ENCODE measurements at places on chromosomes 11 and 22.

GRCh38 chr22:45632791-45633515 is 38.7 kb upstream of the ATXN10 start:
- DNase-seq: no peak

DNA sequence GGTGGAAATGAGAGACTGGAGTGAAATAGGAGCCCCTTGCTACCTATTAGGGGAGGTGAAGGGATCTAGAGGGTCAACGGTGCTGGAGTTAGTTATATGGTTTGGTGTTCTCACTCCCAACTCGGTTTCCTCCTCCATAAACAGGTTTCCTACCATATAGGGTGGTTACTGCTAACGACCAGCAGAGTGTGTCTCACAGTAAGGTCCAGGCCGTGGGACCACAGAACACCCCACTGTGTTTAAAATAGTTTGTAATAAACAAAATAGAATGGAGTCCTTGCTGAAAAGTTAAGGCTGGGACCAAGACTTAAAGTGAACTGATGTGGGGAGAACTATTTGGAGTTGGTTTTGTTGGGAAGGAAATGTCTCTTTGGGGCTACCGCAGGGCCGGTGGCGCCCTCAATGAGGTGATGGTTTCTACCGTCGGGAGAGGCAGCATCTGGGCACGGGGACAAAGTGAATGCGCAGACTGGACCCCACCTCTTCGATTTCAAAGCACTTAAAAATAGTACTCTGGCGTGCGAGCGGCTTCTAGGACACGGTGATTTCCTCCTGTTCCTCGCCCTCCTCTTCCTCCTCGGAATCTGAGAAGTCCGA is 4.5 kb downstream of the DBX1 start:
- DNase-seq: no peak

- DNase-seq: no peak
Measured at GRCh38 chr22:32531228-32531627, 56.6 kb downstream of the FBXO7 start.

DNA sequence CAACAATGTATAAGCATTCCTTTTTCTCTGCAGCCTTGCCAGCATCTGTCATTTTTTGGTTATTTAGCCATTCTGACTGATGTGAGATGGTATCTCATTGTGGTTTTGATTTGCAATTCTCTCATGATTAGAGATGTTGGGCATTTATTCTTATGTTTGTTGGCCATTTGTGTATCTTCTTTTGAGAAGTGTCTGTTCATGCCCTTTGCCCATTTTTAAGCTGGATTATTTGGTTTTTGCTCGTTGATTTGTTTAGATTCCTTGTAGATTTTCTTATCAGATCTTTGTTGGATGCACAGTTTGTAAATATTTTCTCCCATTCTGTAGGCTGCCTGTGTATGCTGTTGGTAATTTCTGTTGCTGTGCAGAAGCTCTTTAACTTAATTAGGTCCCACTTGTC is 259.6 kb upstream of the SESN3 start:
- no peak for DNase-seq

GRCh38 chr11:14725150-14725549 is 81.5 kb downstream of the PDE3B start:
- DNase-seq: no peak

- no peak for DNase-seq
Measured at GRCh38 chr11:111335549-111335948, 37.2 kb downstream of the POU2AF3 start.

DNA sequence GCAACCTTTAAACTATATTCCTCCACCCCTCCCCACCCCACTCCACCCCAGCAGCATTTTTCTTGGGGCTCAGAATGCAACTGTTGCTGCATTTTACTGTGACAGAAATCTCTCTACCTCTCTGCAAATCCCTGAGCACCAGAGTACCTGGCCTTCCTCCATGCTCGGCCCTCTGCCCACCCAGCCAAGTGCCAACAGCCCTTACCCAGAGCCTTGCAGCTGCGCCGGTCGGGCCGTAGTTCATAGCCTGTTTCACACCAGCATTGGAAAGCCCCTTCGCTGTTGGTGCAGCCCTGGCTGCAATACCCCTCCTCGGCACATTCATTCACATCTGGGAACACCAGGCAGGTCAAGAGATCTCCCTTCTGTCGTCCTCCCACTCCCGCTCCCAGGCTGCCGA is 23.4 kb downstream of the LRP4 start:
- DNase-seq: no peak

DNA sequence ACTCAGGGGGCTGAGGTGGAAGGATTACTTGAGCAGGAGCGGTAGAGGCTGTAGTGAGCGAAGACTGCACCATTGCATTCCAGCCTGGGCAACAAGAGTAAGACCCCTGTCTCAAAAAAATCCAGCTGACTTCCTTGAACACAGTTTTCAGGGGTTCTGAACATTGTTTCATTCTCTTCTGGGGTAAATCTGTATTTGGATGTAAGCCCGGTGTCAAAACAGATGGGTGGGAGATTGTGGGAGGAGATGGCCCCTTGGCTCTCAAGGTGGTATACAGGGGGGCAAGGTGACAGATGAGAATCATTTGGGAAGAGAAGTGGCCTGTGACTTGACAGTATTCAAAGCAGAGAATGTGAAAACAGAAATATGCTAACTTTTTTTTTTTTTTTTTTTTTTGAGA is 4.8 kb downstream of the ESAM start:
- DNase-seq: no peak

- DNase-seq: no peak
Measured at GRCh38 chr11:69052343-69053168, 3.8 kb downstream of the TPCN2 start.

GRCh38 chr22:19723232-19723982 is at the start of gene GP1BB:
Gene GP1BB, plus strand, starts transcription at chr22:19723539. Its CDS starts 31 bp downstream, at chr22:19723570.
- DNase-seq: no peak

DNA sequence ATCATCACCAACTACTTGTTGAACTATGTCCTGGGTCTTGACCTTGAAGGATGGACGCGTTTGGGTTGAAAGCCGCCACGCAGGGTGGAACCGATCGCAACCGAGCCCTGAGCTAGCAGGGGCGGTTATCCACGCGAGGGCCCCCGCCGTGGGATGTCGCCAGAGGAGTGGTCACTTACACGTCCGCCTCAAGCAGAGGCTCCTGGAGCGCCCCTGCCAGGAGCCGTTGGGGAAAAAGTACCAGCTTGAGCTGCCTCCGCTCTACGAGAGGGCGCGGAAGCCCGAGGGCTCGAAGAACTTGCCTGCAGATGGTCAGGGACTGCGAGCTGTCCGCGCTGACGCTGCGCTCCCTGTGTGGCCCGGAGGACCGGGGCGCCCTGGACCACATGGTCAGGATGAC is 100.7 kb upstream of the OR4C13 start:
- DNase-seq: no peak

- DNase-seq: no peak
Measured at GRCh38 chr11:70636659-70637058, 238.3 kb downstream of the CTTN start.

- no peak for DNase-seq
Measured at GRCh38 chr11:117345039-117345438, 17.4 kb downstream of the CEP164 start.

- no peak for DNase-seq
Measured at GRCh38 chr22:49235463-49236300, 592.0 kb downstream of the BRD1 start.

DNA sequence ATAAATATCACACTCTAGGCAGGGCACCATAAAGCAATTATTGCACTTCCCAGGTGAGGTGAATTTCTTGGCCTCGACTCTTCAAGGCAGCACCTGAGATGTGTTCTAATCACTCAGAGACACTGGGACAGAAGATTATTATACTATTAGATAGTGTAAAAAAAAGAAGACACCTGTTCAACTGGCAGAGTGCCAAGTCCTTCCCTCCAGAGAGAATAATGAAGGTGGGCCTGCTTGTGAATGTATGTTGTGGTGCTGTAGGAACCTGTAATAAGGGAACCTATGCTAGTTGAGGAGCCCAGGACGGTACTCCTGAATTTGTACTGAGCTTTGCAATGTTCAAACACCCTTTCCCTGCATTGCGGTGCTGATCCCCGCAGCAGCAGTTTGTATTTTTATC is 107.5 kb downstream of the NXPE2 start:
- DNase-seq: no peak

GRCh38 chr11:70314730-70315129 is 44.2 kb downstream of the PPFIA1 start:
- DNase-seq: no peak

- DNase-seq: no peak
Measured at GRCh38 chr11:95163106-95163505, 67.9 kb downstream of the SESN3 start.

DNA sequence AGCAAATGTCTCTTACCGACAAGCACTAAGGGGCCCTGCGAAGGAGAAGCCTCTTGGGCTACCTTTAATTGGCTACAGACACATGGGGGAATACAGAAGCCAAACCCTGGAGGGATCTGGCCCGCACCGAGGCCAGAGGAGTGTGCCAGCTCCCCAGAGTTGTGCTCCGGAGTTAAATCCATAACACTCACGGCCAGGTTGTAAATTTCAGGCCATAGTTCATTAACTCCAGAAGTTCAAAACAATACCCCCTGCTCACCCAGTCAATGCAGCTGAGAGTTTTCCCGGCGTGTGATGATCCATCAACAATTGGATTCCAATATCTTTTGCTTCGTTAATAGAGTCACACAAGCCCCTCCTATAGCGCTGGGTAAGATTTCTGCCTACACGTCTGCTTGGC is 371.5 kb downstream of the NXPE2 start:
- DNase-seq: no peak

- DNase-seq: no peak
Measured at GRCh38 chr11:125947419-125948277, 1.8 kb downstream of the VSIG10L2 start.

DNA sequence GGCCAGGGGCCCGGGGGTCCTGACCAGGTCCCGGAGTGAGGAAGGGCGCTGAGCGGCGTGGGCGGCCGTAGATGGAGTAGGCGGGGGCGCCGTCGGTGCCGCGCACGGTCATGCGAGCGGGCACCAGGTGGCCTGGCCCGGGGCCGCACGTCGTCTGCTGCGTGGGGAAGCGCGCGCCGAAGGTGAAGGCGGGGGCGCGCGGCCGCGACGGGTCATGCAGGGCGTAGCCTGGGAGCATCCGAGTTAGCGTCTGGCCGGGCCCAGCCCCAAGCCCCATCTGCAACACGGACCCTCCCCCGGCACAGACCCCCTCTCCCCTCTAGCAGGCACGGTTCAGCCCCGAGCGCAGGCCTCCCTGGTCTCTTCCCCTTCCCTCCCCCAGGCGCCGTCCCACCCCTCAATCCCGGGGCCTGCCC is 1.7 kb upstream of the TYMP start:
- no peak for DNase-seq

GRCh38 chr11:12161603-12162350 is 51.4 kb downstream of the MICAL2 start:
- no peak for DNase-seq

DNA sequence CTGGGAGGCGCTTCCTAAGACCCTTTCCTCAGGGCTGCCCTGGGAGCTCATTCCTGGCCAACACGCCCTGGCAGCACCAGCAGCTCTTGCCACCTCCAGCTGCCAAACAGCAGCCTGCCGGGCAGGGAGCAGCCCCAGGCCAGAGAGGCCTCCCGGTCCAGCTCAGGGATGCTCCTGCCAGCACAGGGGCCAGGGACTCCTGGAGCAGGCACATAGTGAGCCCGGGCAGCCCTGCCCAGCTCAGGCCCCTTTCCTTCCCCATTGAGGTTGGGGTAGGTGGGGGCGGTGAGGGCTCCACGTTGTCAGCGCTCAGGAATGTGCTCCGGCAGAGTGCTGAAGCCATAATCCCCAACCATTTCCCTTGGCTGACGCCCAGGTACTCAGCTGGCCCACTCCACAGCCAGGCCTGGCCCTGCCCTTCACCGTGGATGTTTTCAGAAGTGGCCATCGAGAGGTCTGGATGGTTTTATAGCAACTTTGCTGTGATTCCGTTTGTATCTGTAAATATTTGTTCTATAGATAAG is 7.6 kb downstream of the SLC39A13 start:
- DNase-seq: no peak

DNA sequence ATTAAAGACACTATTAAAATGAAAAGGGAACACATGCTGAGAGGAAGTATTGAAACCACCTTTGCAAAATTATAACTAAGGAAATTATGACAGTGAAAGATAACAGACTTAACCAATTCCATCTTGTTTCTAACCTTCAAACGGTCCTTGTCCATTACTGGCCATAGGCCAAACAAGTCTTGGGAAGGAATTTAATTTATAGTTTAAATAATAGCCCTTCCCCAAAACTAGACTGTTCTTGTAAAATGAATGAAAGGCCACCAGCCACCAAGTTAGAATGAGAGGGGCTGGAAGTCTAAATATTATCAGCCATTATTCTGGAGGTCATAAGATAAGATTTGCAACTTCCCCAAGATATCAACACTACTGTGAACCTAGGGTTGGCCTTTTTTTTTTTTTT is 1.8 kb upstream of the TALDO1 start:
- no peak for DNase-seq

DNA sequence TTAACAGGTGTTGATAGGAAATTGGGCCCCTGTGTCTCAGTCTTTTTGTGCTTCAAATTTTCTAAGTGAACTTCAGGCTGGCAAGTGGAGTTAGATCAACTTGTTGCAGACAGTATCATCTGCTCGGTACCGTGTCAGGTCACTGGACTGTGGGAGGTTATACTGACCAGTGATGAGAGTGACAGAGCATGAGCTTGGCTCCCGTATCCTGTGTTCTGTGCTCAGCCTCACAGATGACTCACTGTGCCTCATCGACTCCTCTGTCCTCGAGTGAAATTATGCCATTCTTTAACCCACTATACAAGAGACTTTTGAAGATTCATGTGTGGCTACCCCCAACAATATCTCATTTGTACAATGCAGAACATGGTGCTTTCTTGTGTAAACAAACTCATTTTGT is 7.9 kb downstream of the GRAP2 start:
- DNase-seq: no peak

DNA sequence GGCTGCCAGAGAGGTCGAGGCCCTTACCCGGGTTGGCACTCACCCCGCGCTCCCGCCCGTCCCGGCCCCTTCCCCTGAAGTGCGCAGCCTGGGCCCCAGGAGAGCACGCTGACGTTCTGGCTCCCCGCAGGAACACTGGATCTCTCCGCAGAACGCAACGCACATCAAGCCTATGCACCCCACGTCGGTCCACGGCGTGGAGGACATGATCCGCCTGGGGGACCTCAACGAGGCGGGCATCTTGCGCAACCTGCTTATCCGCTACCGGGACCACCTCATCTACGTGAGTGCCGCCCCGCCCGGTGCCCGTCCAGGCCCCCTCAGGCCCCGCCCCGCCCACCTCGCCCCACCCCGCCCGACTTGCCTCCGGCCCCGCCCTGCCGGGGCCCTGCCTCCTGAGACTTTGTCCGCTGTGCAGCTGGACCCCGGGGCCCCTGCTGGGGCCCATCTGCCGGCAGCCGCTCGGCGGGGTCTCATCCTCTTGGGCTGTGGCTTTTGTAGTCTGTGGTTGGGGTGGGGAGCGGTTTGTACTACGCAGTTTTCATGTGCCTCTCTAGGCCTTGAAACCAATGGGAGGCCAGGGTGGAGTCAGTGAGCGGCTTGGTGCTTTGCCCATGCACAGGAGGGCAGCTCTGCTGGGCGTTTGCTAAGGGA is 19.7 kb downstream of the MYO7A start:
- no peak for DNase-seq

GRCh38 chr11:9001736-9002135 is 2.1 kb downstream of the NRIP3 start:
- DNase-seq: peak; percentile 86

- DNase-seq: no peak
Measured at GRCh38 chr11:28400331-28401100, 292.3 kb downstream of the METTL15 start.

All from SIG-M5 (cell line).